Stimulated activated CD4-positive, alpha-beta T cell treated with anti-CD3 and anti-CD28 coated beads, Interleukin-2, amount 100 ng/mL, for 24 hours (primary cell): ENCODE measurements at places on chromosomes 3 and 15.
A peak's percentile ranks its signal among the peaks of the same experiment; 100 is the strongest.

DNA sequence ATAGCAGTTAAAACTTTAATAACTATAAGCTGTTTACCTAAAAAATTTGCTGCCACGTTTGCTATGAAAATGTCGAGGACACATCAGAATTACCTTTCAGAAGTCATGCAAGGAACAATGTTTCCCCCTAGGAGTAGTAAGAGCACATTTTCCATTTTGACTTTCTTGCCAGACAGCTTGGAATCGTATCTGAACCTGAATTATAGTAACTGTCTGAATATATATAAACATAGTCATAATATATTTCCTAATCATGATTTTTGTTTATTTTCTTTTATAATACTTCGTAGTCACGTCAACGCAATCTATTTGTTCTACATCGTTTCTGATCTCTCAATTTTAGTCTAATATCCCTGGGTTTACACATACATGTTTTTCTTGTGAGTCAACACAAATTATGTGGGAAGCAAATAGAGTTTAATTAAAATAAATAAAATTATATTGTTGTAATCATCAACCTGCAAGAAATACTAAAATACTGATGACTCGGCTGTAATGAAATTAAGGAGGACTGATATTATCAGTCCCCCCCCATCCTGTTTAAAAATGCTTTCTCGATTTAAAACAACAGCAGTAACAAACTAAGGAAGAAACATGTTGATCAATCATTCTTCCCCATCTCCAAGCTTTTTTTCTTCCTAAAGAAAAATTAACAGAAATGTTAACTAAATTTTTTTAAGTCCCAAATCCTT, 78.4 kb downstream of the MME start:
- no peak for DNase-seq

GRCh38 chr3:138901567-138901966, 45.4 kb downstream of the FOXL2 start:
- DNase-seq = no peak

DNA sequence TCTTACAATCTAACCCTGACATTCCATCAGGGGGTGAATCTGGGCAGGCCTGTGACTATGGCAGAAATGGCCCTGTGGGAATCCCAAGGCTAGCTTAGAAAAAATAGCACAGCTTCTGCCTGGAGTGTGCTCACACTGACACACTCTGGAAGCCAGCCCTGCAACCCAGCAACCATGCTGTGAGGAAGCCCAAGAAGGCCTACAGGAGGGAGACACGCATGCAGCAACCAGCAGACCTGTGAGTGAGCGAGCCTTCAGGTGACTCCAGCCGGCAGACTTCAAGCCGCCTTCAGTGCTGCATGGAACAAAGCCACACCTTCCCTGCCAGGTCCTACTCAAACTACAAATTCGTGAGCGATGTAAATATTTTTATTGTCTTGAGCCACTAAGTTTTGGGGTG, 26.1 kb downstream of the RAB6B start:
- no peak for DNase-seq

DNA sequence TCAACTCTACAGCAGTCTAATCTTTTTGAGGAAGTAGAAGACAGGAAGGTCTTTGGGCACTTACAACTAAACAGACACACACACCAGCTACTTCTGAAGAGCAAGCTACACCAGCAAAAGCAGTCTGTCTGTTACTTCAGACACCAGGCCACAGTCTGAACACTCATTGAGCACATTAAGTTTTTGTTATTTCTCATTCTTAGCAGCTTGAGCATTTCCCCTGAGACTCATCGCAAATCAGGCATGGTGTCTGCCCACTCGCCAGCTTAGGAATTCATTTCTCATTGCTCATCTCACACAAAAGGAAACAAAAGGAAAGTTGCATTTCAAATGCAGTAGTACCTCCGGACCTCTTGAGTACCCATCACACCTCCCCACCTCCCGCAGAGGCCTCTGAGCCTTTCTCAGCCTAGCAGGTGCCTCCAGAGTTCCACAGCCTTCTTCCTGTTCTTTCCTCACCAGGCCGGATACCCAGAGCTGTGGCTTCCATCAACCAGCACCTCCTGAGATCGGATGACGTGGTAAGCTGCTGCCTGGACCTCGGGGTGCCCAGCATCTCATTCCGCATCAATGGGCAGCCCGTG, 302.0 kb downstream of the RYR3 start:
- no peak for DNase-seq

DNA sequence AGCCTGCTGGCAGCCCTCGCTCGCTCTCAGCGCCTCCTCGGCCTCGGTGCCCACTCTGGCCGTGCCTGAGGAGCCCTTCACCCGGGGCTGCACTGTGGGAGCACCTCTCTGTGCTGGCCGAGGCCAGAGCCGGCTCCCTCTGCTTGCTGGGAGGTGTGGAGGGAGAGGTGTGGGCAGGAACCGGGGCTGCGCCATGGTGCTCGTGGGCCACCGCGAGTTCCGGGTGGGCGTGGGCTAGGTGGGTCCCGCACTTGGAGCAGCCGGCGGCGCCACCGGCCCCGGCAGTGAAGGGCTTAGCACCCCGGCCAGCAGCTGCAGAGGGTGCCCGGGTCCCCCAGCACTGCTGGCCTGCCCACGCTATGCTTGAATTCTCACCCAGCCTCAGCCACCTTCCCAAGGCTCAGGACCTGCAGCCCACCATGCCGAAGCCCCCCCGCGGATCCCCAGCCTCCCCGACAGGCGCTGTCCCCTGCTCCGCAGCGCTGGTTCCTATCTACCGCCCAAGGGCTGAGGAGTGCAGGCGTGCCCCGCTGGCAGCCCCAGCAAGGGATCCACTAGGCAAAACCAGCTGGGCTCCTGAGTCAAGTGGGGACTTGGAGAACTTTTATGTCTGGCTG, 863.3 kb downstream of the IGSF11 start:
- DNase-seq = no peak

DNA sequence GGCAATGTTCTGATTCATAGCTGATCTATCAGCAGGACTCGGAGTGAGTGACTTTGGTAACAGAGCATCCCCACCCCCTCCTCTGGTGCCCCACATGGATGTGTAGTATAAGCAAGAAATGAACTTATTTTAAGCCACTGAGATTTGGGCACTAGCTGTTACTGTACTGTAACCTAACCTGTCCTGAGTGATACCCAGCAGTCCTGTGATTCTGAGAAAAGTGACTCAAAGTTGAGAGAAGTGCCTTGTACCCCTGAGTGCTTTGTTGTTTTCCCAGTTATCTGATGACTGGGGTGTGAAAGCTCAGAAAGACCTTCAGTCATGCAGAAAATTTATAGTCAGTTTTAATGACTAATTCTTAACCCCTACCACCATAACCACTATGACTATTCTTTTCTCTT, 439.9 kb upstream of the RBMS3 start:
- peak; percentile 23 for DNase-seq

- no peak for DNase-seq
Observed at GRCh38 chr3:126465928-126466544, 9.7 kb downstream of the ZXDC start.

- no peak for DNase-seq
Observed at GRCh38 chr15:80584561-80584964, 110.5 kb upstream of the ABHD17C start.

DNA sequence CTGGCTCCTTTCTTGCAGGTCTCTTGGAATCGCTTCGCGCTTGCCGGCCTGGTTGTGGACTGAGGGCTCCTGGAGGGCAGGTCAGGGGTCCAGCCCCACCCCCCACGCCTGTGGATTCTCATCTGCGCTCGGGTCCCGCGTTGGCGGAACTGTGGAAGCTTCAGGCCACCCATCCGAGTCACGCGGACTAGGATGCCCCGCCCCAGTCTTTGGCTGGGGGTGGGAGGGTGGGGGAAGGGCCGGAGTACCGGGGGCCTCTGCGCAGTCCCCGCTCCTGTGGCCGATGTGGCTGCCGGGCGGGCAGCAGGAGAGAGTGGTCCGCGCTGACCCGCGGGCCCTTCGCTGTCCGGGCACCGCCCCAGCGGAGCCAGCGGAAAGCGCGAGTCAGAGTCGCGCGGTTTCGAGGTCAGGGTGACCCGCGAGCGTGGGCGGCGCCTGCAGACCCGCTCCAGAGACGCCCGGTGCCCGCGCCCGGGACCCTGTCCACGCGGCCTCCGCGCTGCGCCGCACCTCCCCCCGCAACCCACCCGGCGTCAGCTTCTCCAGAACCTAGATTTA, 114.2 kb downstream of the KLF13 start:
- DNase-seq = peak; percentile 46

DNA sequence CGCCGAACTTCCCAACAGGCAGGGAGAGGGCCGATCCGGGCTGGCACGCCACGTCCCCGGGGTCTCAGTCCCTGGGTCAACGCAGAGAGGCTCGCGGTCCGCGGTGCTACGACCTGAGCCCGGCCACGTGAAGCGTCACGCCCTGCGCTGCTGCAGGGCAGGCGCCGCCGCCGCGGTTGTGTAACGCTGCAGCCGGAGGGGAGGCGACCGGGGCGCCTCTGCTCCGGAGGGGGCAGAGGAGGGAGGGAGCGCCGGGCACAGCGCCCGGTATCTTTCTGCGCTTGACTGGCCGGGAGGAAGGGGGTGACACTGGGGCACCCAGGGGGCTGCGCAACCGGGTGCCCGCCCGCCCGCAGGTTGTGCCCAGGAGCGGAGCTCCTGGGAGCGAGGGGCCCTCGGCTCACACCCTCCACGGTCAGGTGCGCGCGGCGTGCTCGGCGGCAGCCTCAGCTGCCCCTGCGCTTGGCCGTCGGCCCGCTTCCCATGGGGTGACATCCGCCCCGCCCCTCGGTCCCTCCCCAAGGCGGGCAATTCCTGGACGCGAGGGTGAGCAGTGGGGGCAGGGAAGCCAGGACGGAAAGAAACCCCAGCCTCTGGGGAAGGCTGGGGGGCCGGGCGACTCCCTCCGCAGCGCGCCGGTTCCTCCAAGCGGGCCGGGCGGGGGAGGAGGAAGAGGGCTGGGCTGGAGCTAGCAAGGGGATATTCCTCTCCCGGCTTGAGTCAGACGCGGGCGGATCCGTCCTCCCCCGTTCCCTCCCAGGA, 852 bp upstream of the BHLHE40 start:
- DNase-seq = peak; percentile 86

DNA sequence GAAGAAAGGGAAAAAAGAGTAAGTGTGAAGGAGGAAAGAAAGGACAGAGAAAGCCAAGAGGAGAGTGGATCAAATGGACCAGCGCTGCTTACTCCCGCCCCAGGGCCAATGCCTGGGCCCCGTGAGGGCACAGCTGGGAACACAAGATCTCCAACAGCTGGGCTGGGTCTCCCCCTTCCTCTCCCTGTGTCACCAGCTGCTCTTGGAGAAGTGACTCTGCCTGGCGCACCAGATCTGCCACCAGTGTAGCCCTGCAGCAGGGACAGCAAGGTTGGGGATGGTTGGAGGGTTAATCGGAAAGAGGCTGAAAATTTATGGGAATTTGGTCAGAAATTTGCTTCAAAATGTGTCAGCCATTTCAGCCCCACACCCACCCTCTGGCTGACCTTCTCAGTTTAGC, 8.4 kb downstream of the CDAN1 start:
- no peak for DNase-seq

GRCh38 chr3:128426128-128426921, 40.4 kb downstream of the DNAJB8 start:
- DNase-seq = peak; percentile 69

DNA sequence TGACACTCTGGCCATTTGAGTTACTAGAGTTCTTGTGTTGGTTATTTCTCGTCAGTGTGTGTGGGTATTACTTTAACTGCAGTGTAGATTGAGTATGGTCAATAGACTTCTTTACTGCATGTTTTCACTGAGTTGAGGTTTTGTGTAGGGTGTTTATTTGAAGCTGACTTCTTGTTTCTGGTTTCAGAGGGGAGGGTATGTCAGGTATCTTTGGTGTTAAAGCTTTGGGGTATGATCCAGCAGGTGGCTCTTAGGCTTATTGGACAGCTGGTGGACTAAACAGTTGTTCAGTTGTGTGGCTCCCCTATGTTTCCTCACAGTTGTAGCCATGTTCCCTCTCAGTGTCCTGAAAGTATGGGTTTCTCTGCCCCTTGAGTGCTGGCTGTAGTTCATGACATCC, 72.0 kb downstream of the AKAP13 start:
- DNase-seq = no peak

- DNase-seq = peak; percentile 44
Observed at GRCh38 chr3:33144433-33144832, 30.6 kb downstream of the CRTAP start.

DNA sequence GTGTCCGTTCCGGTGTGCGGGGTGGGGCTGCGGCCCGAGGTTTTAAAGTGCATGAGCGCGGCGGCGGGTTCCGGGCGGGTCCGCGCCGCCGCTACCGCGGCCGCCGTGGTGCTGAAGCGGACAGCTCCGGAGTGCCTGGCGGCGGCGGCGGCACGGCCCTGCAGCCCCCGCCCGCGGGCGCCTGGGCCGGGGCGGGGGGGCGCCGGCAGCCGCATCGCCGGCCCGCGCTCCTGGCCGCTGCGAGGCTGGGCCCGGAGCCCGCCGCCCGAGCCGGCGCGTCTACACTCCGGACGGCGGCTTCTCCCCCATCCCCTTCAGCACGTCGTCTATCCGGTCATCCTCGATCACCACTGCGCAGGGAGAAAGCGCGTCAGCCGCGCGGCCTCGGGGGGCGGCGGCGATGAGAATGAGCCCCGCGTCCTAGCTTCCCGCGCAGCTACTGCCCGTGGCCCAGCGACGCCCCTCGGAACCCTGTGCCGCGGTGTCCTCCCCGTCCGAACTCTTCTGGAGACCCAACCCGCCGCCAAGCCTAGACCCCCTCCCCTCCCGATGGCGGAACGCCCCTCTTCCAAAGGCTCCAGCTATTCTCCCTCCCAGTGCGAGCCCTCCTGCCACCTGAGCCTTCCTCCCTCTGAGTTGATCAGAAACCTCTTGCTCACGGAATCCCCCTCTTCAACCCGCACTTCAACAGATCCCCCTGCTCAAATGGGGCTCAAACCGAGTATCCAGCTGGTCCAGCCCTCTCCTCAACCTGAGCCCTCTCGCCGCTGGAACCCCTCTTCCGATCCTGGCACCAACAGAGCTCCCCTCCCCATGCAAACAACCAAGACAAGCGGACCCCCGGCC, 1.3 kb downstream of the CAMK2N2 start:
- peak; percentile 51 for DNase-seq

- no peak for DNase-seq
Observed at GRCh38 chr3:32660634-32661033, 24.4 kb upstream of the CNOT10 start.

GRCh38 chr3:17505856-17506255, 236.6 kb downstream of the TBC1D5 start:
- DNase-seq = no peak
